ENCODE measurements at places on chromosomes 2 and 18.

DNA sequence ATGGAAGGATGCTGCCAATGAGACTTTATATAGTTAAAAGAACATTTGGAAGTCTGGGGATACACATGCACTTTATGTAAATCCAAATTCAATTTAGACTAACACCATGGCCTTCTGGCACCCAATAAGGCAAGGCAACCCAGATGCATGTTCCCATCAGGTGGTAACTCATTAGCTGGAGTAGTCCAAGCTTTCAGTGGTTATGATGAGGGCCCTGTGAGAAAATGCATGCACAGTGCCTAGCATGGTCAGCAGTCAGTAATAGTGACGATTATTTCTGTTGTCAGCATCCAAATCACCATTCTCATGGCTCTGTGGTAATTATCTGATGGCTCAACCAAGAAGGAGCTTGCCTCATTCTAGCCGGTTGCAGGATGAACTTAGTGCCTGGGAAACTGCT lies 70.3 kb upstream of the CTLA4 start:
- no peak for DNase-seq

DNA sequence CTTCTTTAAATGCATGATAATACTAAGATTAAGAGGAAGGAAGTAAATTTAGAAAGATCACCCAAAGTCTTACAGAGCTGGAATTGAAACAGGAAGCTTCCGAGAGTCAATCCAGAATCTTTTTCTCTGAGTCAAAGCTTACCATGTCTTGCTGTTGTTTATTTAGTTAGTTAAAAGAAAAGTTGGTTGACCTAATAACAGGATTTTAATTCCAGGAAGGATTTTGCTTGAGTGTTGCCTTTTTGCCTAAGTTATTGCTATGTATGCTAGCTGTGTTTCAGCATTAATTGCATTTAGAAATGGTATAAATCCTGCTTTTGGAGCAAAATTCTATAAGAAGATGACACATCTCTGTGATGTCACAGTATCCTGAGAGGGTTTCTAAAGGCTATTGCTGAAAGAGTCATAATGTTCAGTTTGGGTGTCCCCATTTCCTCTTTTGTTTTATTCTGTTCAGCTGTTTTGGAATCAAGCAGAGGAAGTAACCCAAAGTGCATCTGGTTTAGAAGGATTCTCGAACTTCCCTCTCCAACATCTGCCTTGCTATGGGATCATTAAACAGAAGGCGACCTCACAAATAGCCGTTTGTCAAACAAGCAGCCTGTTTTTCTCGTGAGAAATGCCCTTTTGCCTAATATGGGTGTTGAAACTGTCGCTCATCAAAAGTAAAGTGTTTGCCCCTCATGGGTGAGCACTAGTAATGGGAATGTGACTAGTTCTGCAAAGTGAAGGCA lies 271.5 kb upstream of the MMADHC start:
- no peak for DNase-seq

DNA sequence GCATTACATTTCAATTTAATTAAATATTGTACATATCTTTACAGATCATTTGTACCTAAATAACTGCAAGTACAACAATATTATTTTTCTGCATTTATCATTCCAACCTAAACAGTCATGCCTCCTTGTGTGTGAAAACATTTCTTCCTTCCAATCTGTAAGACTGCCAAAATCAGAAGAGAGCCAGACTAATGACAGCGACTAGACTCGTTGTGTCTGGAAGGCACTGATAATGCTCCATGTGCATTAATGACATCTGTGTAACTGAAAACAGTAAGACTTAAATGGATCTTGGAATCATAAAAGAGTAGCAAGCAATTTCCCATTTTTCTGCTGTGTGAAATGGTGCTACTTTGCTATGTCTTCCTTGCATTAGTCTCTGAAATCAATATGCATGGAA lies 278.0 kb upstream of the DSEL start:
- DNase-seq: no peak

DNA sequence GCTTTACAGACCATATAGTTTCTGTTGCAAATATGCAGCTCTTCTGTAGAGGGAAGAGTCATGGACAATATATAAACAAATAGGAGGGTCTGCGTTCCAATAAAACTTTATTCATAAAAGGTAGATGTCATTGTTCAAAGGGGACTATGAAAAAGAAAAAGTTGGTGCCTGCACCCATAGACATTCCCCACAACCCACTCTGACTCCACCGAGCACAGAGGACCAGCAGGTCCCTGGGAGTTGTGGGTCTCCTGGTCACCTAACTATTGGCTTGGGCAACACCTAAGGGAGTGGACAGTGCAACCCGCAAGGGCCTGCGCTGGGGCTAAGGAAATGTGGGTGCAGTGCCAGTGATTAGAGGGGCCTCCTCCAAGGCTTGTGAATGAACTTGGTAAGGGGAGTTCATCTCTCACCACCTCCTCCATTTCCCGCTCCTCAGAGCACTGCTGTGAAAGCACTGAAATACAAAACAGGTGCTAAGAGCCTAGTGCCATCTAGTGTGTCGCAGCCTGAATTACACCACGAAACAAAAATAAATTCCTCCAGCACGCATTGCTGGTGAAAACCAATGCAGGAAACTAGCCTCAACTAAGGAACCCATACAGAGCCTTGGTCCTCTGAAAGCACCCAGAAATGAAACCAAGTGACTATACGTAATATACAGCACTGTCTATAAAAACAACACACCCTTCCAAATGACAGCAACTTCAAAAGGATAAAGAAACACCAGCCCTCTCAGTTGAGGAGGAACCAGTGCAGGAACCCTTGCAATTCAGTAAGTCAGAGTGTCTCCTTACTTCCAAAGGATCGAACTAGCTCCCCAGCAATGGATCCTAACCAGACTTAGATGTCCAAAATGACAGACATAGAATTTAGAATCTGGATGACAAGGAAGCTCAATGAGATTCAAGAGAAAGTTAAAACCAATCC lies 166.6 kb downstream of the RNF144A start:
- DNase-seq: no peak

DNA sequence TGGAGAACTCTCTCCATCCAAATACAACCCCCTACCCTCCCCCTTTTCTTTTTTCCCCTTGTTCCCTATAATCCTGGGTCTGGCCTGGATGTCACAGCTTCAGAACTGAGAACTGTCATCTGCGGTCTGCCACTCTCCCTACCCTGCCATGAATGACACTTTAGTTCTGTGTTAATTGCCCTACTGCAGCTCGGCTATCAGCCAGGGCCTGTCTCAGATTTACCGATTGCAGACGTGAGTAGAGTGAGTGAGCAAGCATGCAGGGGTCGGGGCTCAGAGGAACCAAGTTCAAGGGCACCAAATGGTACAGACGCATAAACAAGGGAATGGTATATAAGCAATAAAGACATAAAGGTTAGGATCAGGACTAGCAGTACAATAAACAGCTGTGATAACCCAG lies 967.8 kb downstream of the BCL11A start:
- DNase-seq: no peak

- no peak for DNase-seq
Observed at GRCh38 chr18:31203096-31203793, 40.6 kb upstream of the DSC1 start.

DNA sequence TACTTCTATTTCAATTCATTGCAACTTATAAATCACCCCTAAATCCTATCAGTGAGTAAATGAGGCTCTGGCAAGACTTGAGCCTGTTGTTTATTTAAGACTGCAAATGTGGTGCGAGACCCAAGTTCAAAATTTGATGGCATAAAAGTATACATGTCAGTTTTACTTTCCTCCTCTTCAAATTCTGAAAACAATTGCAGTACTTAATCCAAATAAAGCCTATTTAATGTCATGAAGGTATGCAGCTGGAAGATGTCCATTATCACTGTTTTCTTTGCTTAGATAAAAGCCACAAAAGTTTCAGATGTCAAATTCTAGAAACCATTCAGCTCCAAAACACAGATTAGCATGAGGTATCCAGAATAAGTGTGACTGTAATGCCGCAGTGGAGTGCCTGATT lies 3.3 kb downstream of the APCDD1 start:
- no peak for DNase-seq

DNA sequence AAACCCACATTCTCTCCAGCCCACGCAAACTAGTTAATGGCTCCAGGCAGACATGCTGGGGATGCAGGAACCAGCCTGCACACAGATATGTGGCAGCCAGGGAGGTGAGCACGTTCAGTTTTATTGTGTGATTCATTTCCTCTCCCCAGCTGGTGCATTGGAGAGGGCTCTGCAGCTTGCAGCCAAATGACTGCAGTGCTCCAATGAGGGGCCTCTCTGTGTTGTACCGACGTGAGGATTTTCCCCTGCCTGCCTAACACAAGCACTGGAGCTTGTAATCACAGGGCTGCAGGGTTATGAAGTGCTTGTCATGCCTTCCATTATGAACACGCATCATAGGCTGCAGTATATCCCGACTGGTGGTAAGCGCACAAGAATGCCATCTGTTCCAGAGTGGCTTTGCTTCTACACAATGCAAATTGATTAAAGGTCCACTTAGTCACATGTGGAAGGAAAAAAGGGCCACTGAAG lies 92.3 kb upstream of the THUMPD2 start:
- DNase-seq: peak; percentile 53

GRCh38 chr18:36661999-36662398 lies 166.8 kb downstream of the TPGS2 start:
- no peak for DNase-seq

- no peak for DNase-seq
Observed at GRCh38 chr2:197349699-197350098, 39.1 kb upstream of the ANKRD44 start.

GRCh38 chr18:51514128-51514527 lies 316.6 kb upstream of the MEX3C start:
- no peak for DNase-seq

- DNase-seq: no peak
Observed at GRCh38 chr2:126963390-126963789, 64.7 kb downstream of the TEX51 start.

GRCh38 chr18:45496741-45497140 lies 118.5 kb upstream of the SLC14A2 start:
- DNase-seq: no peak

DNA sequence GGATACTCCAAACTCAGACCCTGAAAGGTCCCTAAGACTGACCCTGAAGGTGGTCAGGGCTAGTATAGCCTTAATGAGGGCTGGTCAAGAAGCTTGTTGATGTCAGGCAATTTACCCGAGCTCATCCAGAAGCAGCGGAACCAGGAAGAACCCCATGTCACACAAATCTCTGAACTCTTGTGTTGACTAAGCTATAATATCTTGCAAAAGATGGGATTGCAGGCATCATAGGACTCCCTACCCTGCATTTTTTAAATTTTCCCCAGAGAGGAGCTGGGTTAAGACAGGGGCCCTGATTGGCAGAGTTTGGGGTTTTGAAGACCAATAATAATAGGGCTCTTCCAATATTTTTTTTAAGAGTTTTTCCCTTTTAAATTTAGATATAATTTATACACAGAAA lies 2.0 kb upstream of the PLEKHB2 start:
- no peak for DNase-seq

DNA sequence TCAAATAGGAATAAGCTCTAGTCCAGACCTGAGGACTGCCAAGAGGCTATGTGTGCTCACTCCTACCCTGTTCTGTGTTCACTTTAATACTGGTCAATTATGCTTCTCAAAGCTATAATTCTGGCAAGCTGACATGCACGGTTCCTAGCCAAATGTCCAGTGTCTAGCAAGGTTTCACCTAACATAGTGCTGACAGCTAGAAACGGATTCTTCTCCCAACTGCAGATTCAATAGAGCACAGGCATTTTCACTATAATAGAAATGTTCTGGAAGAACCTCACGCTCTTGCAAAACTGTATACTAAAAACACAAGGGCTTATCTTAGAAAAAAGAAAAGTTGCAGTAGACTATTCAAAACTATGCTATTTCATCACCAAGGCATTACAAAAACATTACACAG lies 45.1 kb downstream of the HDAC4 start:
- DNase-seq: no peak

DNA sequence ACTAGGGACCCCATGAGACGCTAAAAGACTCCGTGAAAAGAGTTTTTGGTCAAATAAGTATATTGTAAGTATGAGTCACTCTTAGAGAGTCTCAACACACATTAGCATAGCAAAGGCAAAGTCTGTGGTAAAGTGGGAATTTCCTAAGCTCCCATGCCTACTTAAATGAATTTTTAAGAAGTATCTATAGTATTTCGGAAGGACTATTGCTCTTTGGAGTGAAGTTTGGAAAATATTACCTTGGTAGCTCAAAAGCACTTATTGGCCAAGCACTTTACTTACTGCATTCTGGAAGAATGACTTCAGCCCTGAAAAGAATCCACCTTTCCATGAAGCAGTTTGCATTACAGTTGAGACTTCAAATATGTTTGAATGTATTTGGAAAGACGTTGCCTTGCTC lies 57.1 kb downstream of the CAVIN2 start:
- DNase-seq: no peak

GRCh38 chr2:236627193-236627592 lies 57.6 kb downstream of the ACKR3 start:
- no peak for DNase-seq

- no peak for DNase-seq
Observed at GRCh38 chr18:47601581-47602272, 328.7 kb downstream of the SMAD2 start.

DNA sequence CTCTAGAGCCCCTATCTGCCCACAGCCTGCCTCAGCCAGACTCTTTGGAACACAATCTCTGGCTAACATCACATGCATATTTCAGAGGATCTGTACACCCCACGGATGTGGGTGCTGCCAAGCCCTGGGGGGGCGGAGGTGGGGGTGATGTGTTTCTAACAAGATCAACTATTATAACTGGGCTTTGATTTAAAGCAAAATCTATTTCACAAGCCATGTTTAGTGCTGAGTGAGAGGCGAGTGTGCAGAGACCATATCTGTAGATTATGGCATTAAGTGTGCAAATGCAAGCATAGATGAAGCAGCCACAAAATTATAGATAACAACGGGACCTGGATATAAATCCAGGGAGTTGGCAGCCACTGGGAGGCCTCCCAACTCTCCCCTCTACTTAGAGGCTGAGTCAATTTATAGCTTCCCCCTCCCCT lies 135.8 kb upstream of the SMAD2 start:
- no peak for DNase-seq

GRCh38 chr2:120453635-120453998 lies 107.7 kb downstream of the INHBB start:
- DNase-seq: no peak

Data from H54 (cell line).